ENCODE measurements at places on chromosomes 3 and 15. TPM values are rescaled to one million over a fixed set of nuclear protein-coding genes. Genes with fewer than 3 reads are reported as not detected.

Gene PSTPIP1
- 22.0 TPM for total RNA-seq

DNA sequence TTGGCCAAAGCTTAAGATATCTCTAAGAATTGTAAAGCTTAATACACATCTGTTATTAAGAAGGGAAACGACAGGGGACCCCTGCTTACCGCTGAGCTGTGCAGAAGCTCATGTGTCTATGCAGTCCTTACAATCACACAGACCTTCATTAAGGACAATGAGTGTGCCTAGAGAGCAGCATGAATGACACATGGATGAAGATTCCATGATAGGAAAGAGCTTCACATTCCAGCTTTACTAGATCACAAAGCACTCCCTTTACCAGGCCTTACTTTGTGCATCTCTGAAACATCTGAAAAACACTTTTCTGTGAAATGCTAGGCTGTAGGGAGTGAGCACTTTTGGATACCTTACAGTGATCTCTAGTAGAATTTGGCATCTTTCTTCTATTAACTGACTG, 32.0 kb downstream of the RNF168 start:
- peaks cover 14% of the 10 kb centered on the region for H3K36me3 ChIP-seq
- H3K4me3 ChIP-seq, result no peak overlapping the region
- no peak for DNase-seq

- no peak overlapping the region for H3K4me3 ChIP-seq
- H3K4me1 ChIP-seq, result no peaks in the 10 kb centered on the region
- H3K27ac ChIP-seq, result no peak overlapping the region
- H3K36me3 ChIP-seq, result no peaks in the 10 kb centered on the region
These were observed 55.5 kb upstream of the ZBED2 start for GRCh38 chr3:111650378-111651275.

GRCh38 chr15:36614016-36614415, 34.6 kb downstream of the CDIN1 start:
- no peak overlapping the region for H3K27ac ChIP-seq
- no peaks in the 10 kb centered on the region for H3K36me3 ChIP-seq
- no peaks in the 10 kb centered on the region for H3K27me3 ChIP-seq
- no peak for DNase-seq

GRCh38 chr3:111541911-111542483, at the start of gene CD96:
TSS of gene CD96 (plus strand) at chr3:111542197. CDS start at chr3:111542249, 52 bp downstream.
- no peak within 1 kb of the TSS for H3K27ac ChIP-seq
- peaks cover 4% of the 10 kb centered on the region for H3K4me1 ChIP-seq
- H3K36me3 ChIP-seq, result no peaks in the 10 kb centered on the region

DNA sequence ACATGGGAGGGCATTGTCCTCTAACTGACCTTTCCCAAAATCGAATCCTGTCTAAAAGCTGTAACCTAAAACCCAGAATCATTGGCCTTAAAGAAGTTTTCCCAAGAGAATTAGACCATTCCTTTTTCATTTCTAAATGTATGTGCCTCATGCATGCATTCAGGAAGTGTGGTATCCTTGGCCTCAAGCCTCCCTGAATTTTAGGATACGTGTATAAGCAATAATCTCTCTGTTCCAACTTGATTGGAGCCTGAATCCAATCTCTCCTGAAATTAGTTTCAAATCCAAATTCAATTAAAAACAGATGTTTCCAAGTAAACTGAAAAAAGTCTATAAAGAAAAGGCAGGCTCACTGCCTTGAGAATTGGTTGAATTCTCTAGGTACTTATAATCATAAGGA, 86.0 kb upstream of the VEPH1 start:
- no peak overlapping the region for H3K4me3 ChIP-seq
- no peak overlapping the region for H3K27ac ChIP-seq
- DNase-seq, result no peak
- no peaks in the 10 kb centered on the region for H3K27me3 ChIP-seq
- H3K36me3 ChIP-seq, result no peaks in the 10 kb centered on the region

DNA sequence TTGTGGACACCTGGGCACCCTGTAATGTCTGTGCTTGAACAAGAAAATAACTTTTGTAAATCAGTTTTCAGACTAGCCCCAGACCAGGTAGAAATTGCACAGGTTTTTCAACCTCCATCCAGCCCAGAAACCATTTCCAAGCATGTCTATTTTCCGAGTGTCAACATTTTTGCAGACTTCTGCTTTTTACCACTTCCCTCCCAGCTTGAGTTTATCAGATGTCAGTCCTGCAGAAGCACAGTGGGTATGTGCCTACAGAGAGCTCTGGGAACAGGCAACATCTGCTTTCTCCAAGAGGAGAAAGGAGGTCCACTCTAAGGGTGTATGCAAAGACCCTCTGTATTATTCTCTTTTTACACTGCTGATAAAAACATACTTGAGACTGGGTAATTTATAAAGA, 83.9 kb downstream of the LRRK1 start:
- H3K4me1 ChIP-seq, result no peaks in the 10 kb centered on the region
- H3K4me3 ChIP-seq, result no peak overlapping the region
- H3K27me3 ChIP-seq, result no peaks in the 10 kb centered on the region

Gene C3orf85
- total RNA-seq, result not detected

DNA sequence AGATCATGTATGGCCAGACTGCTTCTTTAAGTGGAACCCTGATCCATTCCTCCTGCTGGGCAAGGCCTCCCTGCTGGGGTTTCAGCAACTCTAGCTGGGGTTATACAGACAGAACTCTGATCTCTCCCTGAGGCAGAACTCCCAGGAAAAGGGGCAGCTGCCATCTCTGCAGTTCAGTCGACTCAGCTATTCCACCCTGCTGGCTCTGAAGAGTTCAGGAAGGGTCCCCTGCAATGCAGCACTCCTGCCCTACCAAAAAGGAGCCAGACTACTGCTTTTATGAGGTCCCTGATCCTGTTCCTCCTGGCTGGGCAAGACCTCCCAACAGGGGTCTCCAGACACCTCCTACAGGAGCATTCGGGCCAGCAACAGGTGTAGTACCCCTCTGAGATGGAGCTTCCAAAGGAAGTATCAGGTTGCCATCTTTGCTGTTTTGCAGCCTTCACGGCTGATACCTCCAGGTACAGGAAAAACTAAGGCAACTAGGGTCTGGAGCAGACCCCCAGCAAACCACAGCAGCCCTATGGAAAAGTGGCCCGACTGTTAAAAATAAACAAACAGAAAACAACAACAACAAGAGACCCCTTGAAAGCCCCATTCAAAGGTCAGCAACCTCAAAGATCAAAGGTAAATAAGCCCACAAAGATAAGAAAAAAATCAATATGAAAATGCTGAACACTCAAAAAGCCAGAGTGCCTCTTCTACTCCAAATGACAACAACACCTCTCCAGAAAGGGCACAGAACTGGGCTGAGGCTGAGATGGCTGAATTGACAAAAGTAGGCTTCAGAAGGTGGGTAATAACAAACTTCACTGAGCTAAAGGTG, 14.2 kb upstream of the CP start:
- H3K4me1 ChIP-seq, result no peaks in the 10 kb centered on the region
- no peak overlapping the region for H3K4me3 ChIP-seq
- H3K27ac ChIP-seq, result no peak overlapping the region

- H3K27me3 ChIP-seq, result no peaks in the 10 kb centered on the region
- no peaks in the 10 kb centered on the region for H3K36me3 ChIP-seq
- H3K27ac ChIP-seq, result peak overlapping the region; percentile 82
- DNase-seq, result no peak
- no peaks in the 10 kb centered on the region for H3K4me1 ChIP-seq
These were observed 1.4 kb downstream of the MAPKBP1 start for GRCh38 chr15:41775651-41776050.

Gene DNAJA4
- total RNA-seq, result 14.2 TPM

GRCh38 chr3:186021673-186022362, 84.0 kb upstream of the TRA2B start:
- H3K27ac ChIP-seq, result no peak overlapping the region
- no peak overlapping the region for H3K4me3 ChIP-seq
- H3K27me3 ChIP-seq, result no peaks in the 10 kb centered on the region
- no peaks in the 10 kb centered on the region for H3K36me3 ChIP-seq
- no peak for DNase-seq

GRCh38 chr3:16816048-16816780, 68.5 kb upstream of the PLCL2 start:
- H3K4me1 ChIP-seq, result no peaks in the 10 kb centered on the region
- DNase-seq, result no peak
- no peaks in the 10 kb centered on the region for H3K36me3 ChIP-seq
- no peak overlapping the region for H3K27ac ChIP-seq
- H3K4me3 ChIP-seq, result no peak overlapping the region

GRCh38 chr3:12158387-12159226, at the start of gene TIMP4:
TSS of gene TIMP4 (minus strand) at chr3:12158912. CDS start at chr3:12158840, 72 bp downstream.
- H3K4me3 ChIP-seq, result peak within 1 kb of the TSS; percentile 51
- DNase-seq, result peak; percentile 42
- no peaks in the 10 kb centered on the region for H3K4me1 ChIP-seq
- peak within 1 kb of the TSS; percentile 74 for H3K27ac ChIP-seq

Gene MORC1
- total RNA-seq, result 0.20 TPM

Gene DIPK2A
- total RNA-seq, result 24.7 TPM

GRCh38 chr15:45134682-45135604, 5.1 kb downstream of the DUOX1 start:
- no peaks in the 10 kb centered on the region for H3K36me3 ChIP-seq
- DNase-seq, result no peak
- peaks cover 46% of the 10 kb centered on the region for H3K27me3 ChIP-seq
- no peak overlapping the region for H3K4me3 ChIP-seq

DNA sequence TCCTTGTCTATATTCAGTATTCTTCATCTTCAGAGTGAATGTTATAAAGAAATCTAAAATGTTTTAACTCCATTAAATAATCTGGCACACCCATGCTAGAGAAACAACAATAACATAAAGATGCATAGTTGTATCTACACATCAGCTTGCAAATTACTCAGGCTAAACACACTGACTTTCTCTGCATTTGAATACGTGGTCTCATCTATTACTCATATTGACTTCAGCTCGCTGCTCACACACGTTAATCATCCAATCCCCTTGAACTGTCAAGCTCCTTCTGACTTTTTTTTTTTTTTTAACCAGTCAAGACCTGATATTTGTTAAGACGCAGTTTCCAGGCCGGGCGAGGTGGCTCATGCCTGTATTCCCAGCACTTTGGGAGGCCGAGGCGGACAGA, 1137.3 kb upstream of the CADM2 start:
- H3K36me3 ChIP-seq, result no peaks in the 10 kb centered on the region
- DNase-seq, result no peak
- no peak overlapping the region for H3K27ac ChIP-seq
- H3K4me1 ChIP-seq, result no peaks in the 10 kb centered on the region

Gene BDH1
- total RNA-seq, result 24.3 TPM

DNA sequence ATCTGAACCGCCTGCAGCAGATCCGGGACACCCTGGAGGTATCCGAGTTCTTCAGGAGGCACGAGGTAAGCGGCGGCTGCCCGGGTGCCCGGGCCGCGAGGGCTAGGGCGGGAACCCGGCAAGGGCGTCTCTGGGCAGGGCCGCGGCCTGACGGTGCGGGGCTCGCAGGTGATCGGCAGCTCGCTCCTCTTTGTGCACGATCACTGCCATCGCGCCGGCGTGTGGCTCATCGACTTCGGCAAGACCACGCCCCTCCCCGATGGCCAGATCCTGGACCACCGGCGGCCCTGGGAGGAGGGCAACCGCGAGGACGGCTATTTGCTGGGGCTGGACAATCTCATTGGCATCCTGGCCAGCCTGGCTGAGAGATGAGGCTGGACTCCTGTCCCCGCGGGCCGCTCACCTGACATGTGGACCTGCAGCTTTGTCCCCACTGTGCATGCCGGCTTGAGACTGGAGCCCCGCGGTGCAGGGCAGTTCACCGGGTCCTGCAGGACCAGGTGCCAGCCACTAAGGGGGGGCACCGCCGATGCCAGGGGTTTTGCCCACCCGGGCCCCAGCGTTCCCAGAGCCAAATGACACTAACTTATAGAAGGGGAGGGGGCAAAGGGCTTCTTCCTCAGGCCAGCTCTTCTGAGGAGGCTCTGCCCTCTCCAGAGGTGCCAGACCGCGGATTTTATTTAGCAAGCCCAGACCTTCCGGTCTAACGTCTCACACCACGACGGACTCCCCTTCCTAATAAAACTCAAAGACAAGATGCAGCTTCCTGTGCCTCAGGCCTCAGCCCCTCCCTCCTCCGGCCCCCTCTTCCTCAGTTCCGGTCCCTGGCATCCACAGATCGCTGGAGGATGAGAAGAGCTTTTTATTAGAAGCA, 9.4 kb downstream of the ITPKA start:
- H3K4me1 ChIP-seq, result peaks cover 19% of the 10 kb centered on the region
- no peak overlapping the region for H3K27ac ChIP-seq
- no peak for DNase-seq
- H3K4me3 ChIP-seq, result no peak overlapping the region
- no peaks in the 10 kb centered on the region for H3K36me3 ChIP-seq
- H3K27me3 ChIP-seq, result peaks cover 75% of the 10 kb centered on the region

Gene SLC9C1
- total RNA-seq, result not detected

Gene GOLGA6L7
- not detected for total RNA-seq
